ENCODE measurements at places on chromosomes 1 and 21. TPM values are rescaled to one million over a fixed set of nuclear protein-coding genes. Genes with fewer than 3 reads are reported as not detected.
A peak's percentile ranks its signal among the peaks of the same experiment; 100 is the strongest.

DNA sequence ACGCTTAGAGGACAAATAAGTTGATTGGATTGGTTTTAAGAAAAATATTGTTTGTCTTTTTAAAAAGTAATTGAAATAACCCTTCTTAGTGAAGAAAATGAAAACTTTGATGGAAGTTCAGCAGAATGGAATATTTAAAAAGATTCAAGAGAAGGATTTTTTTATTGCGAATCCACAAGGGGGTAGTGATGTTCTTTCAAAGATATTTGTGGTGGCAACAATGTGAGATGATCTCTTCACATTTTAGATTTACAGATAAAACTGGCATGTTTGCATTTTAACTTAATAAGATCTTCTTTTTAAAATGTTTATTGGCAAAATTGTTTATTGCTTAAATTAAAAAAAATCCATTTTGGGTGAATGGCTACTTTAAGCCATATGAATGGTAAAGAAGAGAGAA is 8.9 kb downstream of the CAMTA1 start:
- peak; percentile 62 for DNase-seq

GRCh38 chr1:78072216-78072615 is 26.4 kb downstream of the GIPC2 start:
- no peak for DNase-seq

- no peak for DNase-seq
These were observed 9.9 kb upstream of the CD58 start for GRCh38 chr1:116580446-116581322.

- DNase-seq = no peak
These were observed 50.6 kb upstream of the SLC35A3 start for GRCh38 chr1:99919220-99919619.

- DNase-seq = peak; percentile 78
These were observed 34.1 kb upstream of the BTG2 start for GRCh38 chr1:203271018-203271743.

GRCh38 chr21:46120301-46121285 is 22.7 kb downstream of the COL6A2 start:
- no peak for DNase-seq

- no peak for DNase-seq
These were observed 13.6 kb downstream of the DENND1B start for GRCh38 chr1:197761654-197762053.

DNA sequence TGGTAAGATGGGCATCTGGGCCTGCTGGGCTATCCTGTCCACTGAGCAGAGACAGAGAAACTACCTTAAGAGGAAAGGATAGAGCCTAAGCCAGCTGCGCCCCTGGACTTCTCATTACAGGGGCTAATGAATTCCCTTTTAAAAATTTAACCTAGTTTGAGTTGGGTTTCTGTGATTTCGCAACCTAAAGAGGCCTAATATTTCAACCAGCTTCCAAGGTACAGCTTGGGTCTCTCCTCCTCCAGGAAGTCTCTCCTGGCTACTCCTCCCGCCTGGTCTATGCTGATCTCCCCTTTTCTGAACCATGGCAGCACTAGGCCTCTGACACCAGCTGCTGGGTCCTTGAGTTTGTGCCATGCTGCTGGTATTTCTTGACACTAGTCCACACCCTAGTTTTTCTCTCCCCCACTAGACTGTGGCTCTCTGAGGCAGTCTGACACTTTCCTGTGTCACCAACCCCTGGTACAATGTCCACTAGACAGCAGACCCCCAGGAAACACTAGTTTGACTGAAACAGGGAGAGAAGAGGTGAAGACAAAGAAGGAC is 29.0 kb upstream of the TCEA3 start:
- no peak for DNase-seq

- peak; percentile 69 for DNase-seq
These were observed 172.4 kb downstream of the NFIA start for GRCh38 chr1:61254634-61255357.

DNA sequence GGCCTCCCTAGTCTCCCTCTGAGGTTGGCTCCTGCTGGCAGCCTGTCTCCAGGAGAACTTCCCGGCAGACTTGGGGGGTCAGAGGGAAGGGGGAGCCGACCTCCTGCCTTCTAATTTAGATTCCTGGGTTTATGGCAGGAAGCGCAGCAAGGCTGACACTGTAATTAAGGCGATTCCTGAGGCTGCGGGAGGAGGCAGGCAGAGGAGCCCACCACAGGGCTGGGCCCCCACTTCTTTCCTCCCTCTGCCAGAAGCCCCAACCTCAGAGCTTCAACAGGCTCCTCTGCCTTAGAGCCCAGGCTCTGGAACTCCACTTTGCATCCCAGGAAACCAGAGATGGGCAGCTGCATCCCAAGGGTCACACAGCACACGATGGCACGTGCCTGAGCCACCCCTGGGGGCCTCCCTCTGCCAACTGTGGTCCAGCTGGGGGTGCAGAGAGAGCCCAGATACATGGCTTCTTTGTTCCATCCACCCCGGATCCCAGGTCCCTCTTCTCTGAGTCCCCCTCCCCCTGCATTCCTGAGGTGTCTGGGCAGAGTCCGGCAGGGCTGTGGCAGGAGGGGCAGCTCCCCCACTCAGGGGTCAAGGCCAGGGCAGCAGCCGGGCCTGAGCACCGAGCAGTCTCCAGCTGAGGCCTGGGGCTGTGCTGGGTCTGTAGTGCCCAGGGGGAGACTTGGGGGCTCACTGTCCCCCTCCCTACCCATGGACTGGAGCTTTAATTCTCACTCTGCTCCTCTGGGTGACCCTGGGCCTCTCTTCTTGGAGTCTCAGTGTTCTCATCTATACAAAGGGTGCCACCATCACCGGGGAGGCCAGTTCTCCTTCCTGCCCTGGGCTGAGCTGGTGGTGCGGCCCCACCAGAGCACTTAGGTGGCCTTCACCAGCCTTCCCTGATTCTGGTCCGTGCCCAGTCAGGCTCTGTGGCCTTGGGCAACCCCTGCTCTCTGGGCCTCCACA is 39.4 kb upstream of the FAM131C start:
- DNase-seq = peak; percentile 36

GRCh38 chr21:45506836-45507522 is 35.3 kb downstream of the SLC19A1 start:
- no peak for DNase-seq

- DNase-seq = no peak
These were observed 134.8 kb upstream of the KIF26B start for GRCh38 chr1:245019910-245020486.

DNA sequence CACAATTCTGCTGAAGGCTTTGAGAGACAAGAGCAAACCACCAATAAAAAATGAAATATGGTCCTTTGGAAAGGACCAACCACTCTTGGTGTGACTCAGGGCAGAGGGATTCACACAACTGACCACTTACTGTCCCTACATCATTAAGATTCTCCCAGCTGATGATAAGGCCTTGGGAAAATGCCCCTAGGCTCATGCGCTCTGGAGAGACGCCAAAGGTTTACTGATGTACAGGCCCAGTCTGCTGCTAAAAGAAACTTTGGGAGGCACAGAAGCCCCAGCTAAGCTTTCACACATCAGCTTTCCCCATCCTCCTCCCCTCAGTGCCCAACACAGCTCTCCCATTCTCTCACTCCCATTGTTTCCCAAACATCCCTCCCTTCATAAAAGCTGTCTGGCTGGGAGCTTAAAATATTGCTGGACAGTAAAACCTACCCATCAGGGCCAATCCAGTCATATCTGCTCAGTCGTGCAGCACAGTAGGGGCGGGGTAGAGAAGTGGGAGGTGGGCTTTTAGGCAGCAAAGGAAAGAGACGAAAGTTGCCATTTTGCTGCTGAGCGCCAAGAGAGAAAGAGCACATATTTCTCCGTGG is at the start of gene GJA8:
TSS of gene GJA8 (plus strand) at position 543 of the 593 bp plus-strand sequence. CDS start 5,161 bp downstream, outside the sequence.
- DNase-seq = no peak

DNA sequence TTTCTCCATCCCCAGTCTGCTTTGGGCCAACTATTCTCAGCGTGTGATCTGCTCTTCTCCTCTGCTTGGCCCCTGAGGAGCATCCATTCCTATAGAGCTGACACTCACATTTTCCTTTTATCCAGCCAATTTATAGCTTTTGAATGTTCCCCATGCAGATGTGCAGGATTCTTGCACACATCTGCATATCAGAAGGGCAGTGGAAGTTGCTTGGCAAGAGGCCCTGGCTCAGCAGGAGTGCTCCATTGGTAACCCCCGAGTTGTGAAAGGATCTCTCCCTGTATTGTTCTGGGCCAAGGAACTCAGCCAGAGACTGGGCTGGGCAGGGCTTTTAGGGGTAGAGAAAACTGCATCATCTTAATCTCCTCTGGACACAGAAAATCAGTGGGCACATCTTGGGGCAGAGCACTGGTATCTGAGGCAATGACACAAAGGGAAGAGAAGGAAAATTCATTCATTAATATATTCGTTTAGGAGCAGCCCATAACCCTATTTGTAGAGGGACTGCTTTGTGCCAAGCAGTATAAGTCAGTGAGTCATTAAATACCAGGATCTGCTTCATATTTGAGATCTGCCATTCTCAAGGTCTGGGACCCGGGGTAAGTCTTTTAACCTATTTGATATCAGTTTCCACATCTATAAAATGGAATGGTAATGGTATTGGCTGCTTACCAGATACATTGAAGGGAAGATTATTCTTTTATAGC is 31.0 kb upstream of the BEND5 start:
- peak; percentile 66 for DNase-seq

DNA sequence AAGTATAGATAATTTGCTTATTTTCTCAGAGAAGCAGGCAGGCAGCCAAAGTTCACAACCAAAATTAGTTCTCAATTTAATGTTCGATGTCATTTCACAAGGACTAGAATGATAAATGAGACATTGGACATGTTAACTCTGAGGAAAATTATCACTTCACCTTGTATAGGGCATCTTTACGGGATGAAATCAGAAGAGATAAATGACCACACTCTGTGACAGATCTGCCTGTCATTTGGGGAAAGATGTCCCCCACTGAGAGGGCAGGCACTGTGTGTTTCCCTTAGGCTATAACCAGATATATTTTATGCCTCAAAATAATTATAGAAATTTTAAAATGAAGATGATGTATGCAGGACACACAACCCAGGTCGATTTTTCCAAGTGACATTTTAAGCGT is 642.9 kb downstream of the BRINP3 start:
- DNase-seq = no peak

- no peak for DNase-seq
These were observed 64.0 kb downstream of the SLC9A1 start for GRCh38 chr1:27090911-27091310.

- DNase-seq = no peak
These were observed 139.9 kb downstream of the PEX14 start for GRCh38 chr1:10614377-10615225.

GRCh38 chr21:36554411-36555157 is 74.7 kb upstream of the CLDN14 start:
- no peak for DNase-seq

DNA sequence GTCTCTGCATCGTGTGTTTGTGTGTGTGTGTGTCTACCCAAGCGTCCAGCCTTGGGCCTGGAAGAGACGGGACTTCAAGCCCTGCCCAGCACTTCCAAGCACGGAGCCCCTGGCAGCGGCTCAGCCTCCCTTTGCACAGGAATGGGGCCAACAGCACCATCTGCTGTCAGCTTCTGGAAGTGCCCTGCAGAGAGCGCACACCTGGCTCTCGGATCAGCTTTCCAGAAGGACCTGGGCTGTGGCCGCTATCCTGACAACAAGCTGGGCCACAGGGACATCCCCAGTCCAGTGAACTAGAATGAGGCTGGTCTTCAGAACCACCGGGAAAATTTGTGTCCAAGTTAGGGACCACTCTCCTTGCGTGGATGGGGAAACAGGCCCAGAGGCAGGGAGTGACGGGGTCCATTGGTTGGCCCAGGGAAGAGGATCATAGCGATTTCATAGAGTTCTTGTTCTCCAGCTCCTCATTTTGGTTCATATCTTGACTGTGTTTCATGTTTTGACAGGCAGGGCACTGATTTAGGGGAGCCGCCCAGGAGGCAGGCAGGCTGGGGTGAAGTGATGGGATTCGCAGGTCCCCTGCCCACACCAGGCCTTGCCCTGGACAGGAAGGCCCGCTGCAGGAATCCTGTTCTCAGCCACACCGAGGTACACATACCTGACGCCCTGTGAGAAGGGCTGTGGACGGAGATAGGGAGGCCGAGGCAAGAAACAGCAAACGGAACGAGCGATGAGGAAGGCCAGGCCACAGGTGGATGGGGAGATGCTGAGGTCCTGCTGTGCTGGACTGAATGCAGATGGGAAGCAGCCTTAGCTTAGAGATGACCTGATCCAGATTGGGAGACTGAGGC is 38.4 kb downstream of the TAS1R2 start:
- peak; percentile 87 for DNase-seq

GRCh38 chr1:109547463-109548320 is 723 bp upstream of the GNAI3 start:
- peak; percentile 46 for DNase-seq

CSF3R gene
- total RNA-seq = 234 TPM

DNAJC6 gene
- total RNA-seq = 5.0 TPM

KLHDC8A gene
- total RNA-seq = 1.4 TPM

BRDT gene
- total RNA-seq = not detected

ITLN2 gene
- total RNA-seq = 13.8 TPM

TCEA3 gene
- total RNA-seq = 26.5 TPM

OR2L2 gene
- total RNA-seq = not detected

SPRR2D gene
- total RNA-seq = not detected

HCN3 gene
- 2.2 TPM for total RNA-seq

CLDN17 gene
- total RNA-seq = not detected

All from lung (tissue), 17 donors.